ENCODE measurements at places on chromosomes 11 and 22.

- DNase-seq: no peak
Measured at GRCh38 chr11:73317373-73317772, 9.3 kb downstream of the ARHGEF17 start.

GRCh38 chr11:119627286-119627685, 101.7 kb downstream of the NECTIN1 start:
- DNase-seq: no peak

DNA sequence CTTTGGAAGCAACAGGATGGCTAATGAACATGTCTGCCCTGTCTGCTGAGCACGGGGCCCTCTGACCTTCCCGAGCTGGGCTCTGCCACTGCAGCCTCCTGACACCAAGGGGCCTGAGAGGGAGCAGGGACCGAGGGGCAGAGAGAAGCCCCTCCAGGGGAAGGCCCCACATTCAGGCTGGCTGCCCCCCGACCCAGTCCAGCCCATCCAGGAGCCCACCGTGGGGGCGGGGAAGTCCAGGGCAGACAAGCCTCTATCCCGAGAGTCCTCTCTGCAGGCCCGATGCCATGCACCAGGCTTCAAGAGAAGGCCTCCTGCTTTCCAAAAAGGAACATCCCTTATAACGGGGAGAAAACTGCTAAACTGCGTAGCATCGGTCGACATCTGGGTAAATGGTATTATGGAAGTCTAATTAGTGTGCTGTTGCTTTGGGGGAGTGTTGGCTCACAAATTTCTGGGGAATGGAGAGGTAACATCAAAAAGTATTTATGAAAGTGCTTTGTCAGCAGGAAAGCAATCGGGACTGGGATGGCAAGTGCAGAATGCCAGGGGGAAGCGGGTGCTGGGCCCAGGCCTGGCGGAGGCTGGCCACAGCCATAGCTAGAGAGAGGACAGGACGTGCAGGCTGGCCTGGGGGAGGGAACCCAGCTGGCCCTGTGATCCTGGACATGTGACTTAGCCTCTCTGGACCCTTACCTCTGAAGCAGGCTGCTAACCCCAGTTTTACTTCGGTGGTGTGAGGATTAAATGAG, 5.3 kb upstream of the SHISAL1 start:
- DNase-seq: no peak

- DNase-seq: no peak
Measured at GRCh38 chr11:70477609-70478008, 79.3 kb downstream of the CTTN start.

DNA sequence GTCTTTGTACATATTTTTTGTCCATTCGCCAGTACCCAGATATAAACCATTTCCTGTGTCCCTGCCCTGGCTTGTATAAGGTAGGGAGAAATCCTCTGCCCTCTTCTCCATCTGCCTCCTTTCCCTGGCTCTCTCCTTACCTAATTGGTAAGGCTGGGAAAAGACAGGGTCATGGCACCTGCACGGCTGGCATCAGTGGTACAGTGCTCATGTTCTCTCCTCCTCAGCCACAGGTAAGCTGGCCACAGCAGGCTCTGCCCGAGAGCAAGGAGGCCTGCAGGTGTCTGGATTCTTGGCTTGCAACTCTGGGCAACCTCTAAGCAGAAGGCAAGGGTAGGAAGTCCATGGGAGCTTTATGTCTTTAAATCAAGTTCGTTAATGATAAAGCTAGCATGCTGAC, 419.9 kb downstream of the BUD13 start:
- no peak for DNase-seq
